ENCODE measurements at places on chromosomes 2 and 18.
A peak's percentile ranks its signal among the peaks of the same experiment; 100 is the strongest.

DNA sequence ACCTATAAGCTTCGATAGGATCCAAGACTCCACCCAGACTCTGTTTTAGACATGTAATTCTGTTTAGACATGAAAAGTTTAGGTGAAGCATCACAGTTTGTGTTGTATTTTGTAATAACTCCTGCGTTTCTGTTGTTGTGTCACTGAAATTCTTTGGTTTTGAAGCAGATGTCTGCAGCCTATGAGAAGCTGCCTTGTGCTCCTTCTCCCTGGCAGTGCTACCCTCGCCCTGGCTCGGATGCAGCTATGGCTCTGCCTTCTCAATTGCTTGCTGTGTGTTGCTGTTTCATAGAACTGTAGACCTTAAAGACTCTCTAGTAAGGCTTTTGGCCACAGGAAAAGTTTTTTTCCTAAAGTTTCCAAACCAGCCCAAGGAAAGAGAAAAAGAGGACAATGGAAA lies 40.2 kb upstream of the ZNF638 start:
- no peak for DNase-seq

- no peak for DNase-seq
Measured at GRCh38 chr2:135555311-135555710, 24.0 kb downstream of the R3HDM1 start.

GRCh38 chr18:35619464-35619863 lies 37.9 kb downstream of the GALNT1 start:
- peak; percentile 32 for DNase-seq

DNA sequence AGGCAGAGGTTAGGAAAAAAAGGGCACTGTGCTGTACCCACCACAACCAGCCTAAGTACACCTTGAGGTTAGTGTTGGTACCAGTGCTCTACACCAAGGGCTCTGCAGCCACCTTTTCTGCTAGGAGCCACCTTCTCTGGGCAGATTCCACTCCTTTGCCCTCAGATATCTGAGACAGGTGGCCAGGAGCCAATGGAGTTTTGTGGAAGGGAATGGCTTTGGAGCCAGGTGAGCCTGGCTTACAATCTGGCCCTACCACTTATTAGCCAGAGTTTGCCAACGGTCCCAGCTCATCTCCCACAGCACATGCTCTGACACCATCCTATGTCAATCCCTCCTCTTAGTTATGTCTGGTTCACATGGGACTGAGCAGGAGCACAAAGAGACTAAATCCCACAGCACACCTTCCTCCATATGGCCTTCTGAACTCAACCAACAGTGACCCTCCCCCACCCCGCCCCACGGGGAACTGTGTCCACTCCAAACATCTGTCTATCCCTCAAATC lies 77.5 kb downstream of the CLHC1 start:
- no peak for DNase-seq

DNA sequence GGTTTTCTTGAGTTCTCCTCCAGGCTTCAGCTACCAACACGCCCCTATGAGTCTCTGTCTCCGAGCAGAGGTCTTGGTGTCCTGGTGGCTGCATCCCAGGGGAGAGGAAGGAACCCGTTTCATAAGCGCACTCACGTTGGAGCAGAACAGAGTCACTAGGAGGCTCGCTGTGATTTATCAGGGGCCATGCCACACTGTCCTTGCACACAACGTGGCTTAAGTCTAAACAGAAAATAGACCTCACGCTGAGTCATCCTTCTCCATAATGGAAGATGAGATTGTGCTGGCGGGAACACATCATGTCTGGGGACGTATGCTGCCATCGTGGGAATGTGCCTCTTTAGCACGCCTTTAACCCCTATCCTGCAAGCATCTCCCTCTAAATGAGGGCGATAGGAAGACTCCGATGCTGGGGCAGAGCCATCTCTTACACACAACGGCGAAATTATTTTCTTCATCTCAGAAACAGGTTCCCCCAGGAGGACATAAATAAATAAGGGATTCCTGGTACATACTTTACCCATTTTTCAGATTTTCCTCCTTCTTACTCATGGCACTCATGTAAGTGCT lies 211.4 kb downstream of the KLHL29 start:
- DNase-seq: no peak

DNA sequence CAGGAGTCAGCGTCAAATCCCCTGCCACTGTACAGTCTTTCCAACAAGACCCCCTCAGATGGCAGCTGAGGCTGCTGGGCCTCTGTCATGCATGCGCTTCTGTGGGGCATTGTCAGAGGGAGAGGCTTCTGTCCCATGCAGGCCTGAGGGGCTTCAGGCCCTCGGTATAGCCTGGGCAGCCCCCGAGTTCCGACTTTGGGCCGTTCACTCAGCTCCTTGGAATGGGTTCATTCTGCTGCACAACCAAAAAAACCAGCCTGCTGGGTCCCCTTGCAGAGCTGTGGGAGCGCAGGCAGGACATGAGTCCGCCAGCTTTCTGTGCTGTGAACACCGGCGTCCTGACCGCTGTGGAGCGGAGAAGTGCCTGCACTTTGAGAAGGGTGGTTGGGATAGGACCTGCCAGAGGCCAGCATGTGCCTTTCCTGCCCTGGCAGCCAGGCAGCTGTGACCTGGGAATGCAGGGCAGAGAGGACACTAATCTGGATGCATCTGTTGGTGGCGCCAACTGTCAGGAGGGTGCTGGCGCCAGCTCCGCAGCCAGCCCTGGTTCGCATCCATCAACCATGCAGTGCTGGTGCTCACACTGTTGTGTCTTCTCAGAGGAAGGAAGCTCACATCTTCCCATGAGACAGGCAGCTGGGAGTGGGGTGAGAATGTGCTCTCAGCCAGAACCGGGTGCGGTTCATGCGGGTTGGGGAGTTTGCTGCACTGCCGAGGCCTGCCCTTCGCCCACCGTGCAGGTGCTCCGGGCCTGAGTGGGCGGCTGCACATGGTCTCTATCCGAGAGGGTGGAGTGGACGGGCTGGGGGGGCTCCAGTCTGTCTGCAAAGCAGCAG lies 14.3 kb downstream of the ARHGEF4 start:
- DNase-seq: no peak

DNA sequence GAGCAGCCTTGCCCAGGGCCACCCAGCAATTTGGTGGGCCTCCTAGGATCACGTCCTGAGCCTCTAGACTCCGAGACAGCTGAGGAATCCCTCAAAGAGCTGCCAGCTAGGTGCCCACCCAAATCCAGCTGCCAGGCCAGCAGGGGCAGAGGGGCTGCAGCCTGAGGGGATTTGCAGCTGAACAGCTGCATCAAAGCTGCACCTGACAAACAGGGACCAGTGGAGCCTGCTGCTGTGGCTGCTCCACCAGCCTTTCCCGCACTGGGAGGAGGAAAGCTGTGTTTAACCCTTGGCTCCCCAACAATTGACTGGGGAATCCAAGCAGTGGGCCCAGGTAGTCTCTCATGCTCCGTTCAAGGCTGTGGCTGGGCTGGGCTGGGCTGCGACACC lies 8.2 kb downstream of the ADRA2B start:
- no peak for DNase-seq

GRCh38 chr18:74500372-74500771 lies 4.2 kb downstream of the CNDP2 start:
- DNase-seq: no peak

DNA sequence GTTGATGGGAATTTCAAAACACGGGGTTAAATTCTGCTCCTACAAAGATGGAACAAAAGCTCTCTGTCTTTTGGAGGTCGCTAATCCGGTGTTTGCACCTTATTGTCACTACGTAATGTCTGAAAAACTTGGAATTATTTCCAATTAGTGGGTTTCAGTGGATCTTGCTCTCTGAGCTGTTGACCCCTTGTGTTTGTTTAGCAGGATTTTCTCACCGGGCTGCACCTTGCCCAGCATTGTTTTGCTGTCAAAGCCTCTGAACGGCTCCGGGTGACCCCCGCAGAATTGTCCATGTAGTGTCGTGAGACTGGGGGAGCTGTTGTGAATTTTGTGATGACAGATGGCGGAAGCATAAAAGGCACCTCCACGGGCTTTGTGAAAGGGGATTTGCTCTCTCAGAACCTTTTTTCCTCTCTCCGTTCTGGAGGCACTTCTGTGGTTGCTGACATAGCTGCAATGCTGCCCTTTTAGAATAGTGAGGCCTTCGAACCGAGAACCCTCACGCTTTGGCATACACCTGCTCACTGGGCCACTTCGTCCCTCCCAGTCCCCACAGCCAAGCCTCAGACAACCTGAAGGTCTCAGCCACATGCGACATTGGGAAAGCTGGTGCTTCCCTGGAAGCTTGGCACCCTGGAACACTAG lies 129.4 kb downstream of the ACOXL start:
- DNase-seq: no peak

DNA sequence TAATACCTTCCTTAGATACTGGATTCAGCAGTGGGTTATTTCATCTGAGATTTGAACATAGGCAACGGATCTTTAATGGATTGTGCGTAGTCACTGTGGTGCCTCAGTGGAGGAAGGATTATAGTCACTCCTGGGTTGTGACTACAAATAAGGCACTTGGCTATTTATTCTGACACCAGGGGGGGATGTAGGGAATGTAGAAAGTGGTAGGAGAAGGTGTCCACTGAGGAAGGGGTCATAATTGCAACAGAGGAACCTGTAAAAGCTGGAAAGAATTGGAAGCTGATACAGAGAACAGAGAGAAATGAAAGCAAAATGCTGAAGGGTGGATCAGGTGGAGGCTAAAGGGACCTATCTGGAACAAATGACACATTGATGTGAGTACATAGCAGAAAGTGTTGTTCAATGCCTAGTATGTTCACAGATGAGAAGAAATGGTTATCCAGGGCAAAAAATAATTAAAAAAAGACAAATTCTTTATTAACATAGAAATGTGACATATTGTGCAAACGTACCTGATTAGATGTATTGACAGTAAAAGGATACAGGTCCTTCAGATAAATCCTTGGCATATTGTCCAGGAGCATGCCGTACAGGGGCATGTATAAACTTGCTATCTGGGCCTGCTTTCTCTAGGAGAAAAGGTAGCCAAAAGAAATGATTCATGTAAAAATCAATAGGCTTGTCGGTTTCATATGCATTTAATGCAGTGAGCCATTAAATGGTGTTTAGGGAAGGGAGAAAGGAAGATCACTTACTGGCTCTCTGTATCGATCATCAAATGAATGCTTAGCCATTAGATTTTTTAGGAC lies 91.2 kb upstream of the CCDC195 start:
- DNase-seq: no peak
